ENCODE measurements at places on chromosomes 16 and 17. TPM values are rescaled to one million over a fixed set of nuclear protein-coding genes. Genes with fewer than 3 reads are reported as not detected.

The KIAA0513 gene
- total RNA-seq = 18.7 TPM

The KRTAP4-1 gene
- not detected for total RNA-seq

The GPR139 gene
- total RNA-seq = not detected

The CDRT15 gene
- total RNA-seq = not detected

Data from T-cell (primary cell).